ENCODE measurements at places on chromosomes 13 and 19.

GRCh38 chr19:40231544-40232424, 5.3 kb upstream of the CCNP start:
- no peak for DNase-seq

GRCh38 chr13:106343836-106344235, 191.6 kb downstream of the EFNB2 start:
- no peak for DNase-seq

DNA sequence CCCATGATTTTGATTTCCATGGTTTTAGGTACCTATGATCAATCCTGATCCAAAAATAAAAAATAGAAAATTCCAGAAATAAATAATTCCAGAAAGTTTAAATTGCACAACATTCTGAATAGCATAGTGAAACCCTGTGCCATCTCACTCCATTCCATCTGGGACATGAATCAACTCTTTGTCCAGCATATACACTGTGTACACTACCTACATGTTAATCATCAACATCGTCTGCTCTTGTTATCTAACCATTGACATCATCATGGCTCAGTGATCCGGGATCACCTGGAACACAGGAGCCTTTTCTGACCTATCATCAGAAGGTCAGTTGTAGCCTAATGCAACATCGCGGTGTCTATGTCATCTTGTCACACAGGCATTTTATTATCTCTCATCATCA, 75.6 kb downstream of the MYO16 start:
- DNase-seq: no peak

DNA sequence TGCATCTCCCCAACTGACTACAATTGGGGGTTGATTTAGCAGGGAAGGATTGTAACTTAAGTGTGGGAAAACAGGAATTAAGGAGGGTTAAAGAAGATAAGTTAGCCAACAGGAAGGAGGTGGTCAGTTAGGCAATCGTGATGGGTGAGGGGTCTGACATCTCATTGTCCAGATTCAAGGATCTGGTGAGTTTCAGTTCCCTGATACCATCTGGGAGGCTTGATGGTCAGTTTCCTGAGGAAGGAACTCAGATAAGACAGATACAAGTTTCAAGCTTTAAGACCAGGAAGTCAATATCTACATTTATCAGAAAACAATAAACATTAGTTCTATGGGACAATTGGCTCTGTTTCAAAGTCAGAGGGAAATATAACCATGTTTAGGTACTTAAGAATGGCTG, 601.8 kb downstream of the SLITRK6 start:
- DNase-seq: no peak

DNA sequence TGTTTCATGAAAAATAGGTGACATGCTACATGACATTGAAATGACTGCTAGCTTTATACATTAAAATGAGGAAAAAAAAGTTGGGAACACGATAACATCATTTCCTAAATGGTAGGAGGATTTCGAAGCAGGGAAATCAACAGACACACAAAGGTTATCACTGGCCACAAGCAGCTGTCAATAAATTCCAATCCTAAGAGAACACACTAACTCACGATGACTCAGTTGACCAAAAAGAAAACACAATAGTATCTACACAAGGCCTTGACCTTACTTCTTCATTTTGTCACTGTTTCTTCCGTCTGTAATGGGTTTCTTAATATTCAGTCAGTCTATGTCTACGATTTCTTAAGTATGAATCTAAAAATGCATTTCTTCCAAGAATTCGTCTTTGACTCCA, 36.5 kb downstream of the STARD13 start:
- DNase-seq: no peak

- DNase-seq: peak; percentile 14
These were observed 420.4 kb upstream of the GPC6 start for GRCh38 chr13:92806215-92806614.

DNA sequence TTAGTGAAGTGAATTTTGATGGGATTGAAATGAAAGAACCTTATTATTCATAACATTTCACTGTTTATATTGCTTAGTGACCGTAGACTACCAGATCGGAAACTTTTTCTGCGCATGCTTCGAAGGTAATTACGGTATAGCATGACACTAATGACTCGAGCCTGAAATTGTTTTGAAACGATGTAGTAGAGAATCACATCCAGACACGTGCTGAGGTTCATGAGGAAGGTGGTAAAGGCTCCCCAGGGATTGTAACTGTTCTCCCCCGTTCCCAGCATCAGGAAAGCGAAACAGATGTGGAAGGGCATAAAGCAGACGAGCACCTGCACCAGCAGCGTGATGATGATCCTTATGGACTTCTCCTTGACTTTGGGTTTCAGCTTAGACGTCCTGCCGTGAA, 3.3 kb downstream of the GPR18 start:
- no peak for DNase-seq

DNA sequence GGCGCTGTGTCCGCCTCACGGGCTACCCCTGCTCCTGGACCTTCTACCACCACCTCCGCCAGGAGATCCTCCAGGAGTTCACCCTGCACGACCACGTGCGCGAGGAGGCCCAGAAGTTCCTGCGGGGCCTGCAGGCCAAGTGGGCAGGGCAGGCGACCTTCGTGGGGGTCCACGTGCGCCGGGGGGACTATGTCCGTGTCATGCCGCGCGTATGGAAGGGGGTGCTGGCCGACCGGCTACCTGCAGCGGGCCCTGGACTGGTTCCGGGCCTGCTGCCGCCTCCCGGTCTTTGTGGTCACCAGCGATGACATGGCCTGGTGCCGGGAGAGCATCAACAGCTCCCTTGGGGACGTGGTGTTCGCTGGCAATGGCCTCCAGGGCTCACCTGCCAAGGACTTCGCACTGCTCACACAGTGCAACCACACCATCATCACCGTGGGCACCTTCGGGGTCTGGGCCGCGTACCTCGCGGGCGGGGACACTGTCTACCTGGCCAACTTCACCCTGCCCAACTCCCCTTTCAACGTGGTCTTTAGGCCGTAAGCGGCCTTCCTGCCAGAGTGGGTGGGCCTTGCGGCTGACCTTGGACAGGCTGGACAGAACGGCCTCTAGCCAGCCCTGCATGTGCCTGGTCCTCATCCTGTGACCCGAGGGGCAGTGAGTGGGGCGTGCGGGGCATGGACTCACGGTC, 7.8 kb upstream of the NTN5 start:
- DNase-seq: no peak

GRCh38 chr13:88919970-88920628, 1248.9 kb downstream of the SLITRK5 start:
- DNase-seq: peak; percentile 92

DNA sequence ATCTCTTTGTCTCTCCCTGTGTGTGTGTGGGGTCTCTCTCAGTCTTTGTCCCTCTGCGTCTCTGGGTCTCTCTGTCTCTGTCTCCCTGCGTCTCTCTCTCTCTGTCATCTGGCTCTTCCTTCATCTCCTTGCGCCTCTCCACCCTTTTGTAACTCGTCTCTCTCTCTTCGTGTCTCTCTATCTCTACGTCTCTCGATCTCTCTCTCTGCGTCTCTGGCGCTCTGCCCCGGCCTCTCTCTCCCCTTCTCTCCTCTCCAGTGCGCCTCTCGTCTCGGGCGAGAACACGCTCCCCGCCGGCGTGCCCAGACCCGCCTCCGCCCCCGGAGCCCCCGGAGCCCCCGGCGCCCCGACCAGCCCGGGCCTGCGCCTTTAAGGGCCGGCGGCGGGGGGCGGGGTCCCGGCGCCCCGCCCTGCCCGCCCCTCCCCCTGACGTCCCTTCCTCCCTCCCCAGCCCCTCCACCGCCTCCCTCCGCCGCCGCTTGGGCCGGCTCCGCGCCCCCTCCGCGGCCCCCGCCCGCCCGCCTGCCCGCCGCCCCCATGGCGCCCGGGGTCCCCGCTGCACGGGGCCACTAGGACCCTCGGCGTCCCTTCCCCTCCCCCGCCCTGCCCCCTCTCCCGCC, at the start of gene MARK4:
Gene MARK4 (plus strand): TSS at position 440 of the 620 bp plus-strand sequence. CDS start 318 bp downstream, outside the sequence.
- DNase-seq: peak; percentile 49

GRCh38 chr19:41535029-41535622, 40.8 kb upstream of the CEACAM21 start:
- DNase-seq: no peak

DNA sequence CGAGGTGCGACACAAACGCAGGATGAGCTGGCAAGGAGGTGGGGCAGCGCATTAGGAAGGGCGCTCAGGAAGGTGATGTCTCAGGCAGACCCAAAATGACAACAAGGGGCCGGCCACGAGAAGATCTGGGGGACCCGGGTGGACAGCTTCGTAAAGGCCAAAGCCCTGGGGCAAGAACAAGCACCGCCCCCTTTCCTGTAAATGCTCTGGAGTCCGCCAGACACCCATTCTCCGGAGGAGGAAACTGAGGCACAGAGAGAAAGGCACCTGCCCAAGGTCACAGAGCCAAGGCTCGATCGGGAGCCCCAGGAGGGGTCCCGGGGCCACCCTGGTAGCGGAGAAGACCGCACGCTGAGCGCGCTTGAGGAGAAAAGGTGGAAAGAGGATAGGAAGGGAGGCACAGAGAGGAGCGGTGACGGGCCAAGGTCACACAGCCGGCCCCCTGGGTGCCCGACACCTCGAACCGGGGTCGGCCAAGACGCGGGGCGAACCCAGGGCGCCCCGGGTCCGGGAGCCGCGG, 571 bp downstream of the SAFB2 start:
- no peak for DNase-seq

DNA sequence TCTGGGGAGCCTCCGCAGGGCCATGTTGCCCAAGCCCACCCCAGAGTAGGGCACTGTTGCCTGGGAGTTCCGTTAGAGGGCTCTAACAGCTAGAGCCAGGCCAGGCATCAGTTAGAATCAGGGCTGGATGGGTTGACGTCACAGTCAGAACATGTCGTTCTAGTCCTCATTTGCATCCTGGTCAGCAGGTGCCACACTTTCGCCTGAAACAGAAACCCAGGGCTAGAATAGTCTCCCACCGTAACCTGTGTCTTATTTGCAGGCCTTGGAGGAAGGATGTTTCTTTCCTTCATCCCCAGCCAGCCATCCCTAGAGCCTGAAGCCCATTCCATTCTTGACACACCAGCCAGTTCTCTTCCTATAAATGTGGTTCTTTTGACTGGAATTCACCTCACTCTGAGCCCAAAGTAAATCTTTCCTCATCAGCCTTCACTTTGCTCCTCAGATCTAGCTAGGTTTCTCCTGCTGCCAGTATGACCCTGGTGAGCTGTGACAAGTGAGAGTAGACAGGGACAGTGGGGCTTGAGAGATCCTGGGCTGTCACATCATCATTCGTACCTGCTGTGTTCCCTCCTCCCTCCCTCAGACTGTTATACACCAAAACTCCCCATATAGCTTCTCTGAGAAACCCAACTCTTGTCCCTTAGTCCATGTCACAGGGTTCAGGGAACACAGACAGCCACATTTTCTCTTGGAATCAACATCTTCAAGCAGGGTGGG, 12.2 kb upstream of the CCDC97 start:
- DNase-seq: no peak

DNA sequence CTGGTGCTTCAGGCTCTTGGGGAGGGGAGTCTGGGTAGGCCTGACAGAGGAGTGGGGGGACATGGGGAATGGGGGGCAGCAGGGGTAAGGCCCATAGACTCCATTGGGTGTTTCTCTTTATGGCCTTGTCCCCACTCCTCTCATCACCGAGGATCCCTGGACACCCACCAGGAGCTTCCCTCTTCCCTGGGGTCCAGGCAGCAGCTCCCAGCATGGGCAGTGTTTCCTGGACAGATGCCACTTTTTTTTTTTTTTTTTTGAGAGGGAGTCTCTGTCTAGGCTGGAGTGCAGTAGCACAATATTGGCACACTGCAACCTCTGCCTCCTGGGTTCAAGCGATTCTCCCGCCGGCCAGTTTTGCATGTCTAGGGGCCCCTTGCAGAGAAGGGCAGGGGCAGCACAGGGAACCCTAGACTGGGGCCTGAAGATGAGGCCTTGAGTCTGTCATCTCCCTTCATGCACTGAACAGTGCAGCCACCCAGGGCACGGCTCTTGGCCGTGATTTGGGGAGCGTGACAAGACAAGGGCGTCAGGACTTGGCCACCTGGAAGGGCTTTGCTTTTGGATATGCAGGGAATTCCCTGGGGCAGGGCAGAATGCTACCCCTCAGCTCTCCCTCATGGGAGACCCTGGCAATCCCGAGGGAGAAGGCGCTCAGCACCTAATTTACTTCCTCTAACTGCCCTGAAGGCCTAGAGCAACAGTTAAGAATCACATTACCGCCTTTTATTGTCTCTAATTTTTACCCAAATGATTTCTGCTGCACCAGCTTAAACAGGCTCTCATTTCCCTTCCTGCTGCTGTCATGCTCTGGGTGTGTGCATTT, 213.9 kb upstream of the ZNF536 start:
- no peak for DNase-seq

- DNase-seq: no peak
These were observed 118.8 kb downstream of the EFNB2 start for GRCh38 chr13:106416645-106417044.

DNA sequence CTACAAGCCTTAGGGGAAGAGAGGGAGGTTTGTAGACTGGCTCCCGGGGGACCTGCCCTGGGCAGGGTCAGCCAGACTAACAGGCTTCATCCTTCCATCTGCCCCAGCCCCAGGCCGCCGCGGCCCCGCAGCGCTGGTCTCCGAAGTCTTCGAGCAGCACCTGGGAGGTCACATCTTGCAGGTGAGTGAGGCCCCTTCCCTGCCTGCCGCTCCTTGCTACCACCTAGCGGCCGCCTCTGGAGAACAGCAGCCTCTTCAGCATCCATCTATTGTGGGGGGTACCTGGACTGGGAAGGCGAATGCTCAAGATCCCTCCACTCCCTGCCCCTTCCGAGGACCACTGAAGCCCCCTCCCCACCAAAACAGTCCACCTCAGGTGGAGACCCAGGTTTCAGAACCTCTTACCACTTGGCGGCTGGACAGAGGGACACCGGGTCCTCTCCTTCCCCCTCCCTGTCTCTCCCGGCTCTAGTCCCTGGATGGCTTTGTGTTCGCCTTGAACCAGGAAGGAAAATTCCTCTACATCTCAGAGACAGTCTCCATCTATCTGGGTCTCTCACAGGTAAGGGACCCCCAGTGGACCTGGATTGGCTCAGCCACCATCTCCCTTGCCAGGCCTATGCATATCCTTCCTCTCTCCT, 12.7 kb downstream of the NPAS1 start:
- DNase-seq: no peak

DNA sequence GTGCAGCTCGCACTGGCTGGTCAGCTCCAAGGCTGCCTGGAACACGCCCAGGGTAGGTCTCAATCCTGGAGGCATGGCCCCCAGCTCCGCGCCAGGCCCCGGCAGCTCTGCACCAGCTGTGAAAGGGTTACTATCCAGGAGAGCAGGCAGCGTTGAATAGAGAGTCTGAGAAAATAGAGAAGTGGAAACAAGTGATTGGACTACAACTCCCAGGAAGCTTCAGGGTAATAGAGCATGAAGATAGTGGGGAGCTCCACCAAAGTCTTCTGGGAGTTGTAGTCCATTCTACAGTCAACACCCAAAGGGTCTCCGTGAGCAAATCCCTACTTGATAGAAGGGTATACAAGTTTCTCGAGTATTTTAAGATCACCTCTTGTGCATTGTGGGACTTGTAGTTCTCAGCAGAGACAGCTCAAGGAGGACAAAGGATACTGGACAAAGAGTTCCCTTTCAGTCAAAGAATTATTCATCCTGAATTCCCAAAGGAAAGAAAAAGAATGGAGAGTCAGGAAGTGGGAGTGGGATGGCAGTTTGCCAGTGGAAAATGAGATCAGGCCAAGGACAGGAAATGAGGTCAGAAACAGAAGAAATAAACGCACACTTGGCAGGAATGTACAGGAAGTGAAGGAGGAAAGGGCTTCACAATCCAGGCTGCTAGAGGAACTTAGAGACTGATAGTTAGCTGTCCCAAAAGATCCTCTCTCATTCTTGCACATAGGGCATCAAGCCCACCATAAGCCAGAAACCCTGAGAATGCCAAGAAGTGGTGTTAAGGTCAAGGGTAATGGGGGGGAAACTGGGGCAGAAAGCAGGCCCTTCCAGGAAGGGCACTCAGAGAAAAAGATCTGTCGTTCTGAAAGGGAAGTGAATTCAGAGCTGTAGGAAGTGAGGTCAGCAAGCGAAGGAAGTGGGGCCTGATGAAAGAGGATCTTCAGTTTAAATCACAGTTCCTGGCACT, 5.5 kb upstream of the MAMSTR start:
- DNase-seq: peak; percentile 72
